ENCODE measurements at places on chromosomes 16 and 17.

DNA sequence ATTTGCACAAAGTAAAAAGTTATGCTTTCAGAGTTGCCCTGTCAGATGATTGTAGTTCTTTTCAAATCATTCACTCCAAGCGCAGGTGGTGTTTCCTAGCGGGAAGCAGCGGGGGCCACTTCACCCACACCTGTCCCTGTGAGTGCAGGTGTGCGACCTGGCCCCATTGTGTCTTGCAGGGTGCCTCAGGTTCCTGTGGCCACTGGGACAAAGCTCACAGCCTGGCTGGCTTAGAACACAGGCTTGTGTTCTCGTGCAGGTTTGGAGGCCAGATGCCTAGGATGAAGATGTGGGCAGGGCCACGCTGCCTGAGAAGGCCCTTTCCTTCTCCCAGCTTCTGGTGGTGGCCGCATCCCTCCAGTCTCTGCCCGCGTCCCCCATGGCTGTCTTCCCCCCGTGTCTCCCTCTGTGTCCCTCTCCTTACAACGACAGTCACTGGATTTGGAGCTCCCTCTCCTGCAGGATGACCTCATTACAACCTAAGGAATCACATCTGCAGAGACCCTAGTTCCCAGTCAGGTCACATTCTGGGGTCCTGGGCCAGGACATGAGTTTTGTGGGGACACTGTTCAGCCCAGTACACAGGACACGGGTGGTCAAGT lies 90.5 kb downstream of the NPIPB11 start:
- no peak for DNase-seq

GRCh38 chr17:7755095-7755890 lies 37.7 kb downstream of the DNAH2 start:
- no peak for DNase-seq

DNA sequence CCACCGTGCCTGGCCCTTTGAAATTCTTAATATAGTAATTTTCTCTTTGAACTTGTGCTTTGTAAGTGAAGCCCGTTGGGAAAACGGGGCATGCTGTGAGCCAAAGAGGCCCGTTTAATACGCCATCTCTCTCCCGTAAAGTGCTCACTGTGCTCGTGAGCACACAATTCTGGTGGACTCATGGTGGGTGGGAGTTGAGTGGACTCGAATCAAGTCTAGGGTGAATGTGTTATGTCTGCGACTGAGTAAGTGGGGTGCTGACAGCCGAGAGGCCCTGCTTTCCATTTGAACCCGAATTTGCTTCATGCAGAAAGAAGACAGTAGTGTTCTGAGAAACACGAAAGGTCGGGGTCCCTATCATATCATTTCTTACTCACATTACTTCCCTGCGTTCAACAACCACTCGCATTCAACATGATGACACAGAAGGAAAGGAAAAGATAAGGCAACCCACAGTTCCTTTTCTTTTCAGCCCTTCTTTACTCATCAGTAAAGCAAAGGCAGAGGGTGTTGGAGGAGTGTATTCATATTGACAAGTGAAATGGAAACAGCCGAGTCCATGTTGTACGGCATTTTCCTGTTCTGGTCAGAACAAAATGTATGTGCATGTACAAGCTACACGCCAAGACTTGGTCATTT lies 4.8 kb upstream of the ATP2A3 start:
- no peak for DNase-seq

- no peak for DNase-seq
Observed at GRCh38 chr16:30121741-30122571, 1.1 kb downstream of the MAPK3 start.

DNA sequence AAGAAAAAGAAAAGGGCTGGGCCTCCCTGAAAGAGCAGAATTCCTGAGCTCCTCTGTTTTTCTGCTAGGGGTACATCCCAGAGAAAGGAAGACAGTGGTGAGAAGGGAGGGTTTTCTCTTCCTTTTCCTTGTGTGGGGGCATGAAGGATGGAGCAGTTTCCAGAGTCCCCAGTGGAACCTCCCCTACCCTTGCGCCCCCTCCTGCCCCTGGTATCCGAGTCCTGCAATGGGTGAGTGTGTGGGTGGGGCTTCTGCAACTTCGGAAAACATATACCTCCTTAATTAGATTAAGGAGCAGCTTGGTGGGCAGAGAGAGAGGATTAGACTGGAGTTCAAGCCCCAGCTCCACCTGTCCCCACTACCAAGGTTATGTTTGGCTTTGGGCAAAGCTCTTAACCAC lies 5.4 kb upstream of the GIP start:
- no peak for DNase-seq

GRCh38 chr17:65163990-65164495 lies 26.9 kb downstream of the RGS9 start:
- no peak for DNase-seq

DNA sequence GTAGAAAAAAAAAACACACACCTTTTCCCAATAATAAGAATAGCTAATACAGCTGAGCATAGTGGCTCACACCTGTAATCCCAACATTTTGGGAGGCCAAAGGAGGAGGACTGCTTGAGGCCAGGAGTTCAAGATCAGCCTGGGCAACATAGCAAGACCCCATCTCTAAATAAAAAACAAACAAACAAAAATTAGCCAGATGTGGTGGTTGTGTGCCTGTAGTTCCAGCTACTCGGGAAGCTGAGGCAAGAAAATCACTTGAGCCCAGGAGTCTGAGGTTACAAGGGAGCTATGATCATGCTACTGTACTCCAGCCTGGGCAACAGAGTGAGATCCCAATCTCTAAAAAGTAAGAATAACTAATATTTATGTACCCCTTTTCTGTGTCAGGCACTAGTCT lies 42.8 kb upstream of the GFOD2 start:
- no peak for DNase-seq

GRCh38 chr17:7836596-7837407 lies 2.8 kb downstream of the KDM6B start:
- DNase-seq: no peak

DNA sequence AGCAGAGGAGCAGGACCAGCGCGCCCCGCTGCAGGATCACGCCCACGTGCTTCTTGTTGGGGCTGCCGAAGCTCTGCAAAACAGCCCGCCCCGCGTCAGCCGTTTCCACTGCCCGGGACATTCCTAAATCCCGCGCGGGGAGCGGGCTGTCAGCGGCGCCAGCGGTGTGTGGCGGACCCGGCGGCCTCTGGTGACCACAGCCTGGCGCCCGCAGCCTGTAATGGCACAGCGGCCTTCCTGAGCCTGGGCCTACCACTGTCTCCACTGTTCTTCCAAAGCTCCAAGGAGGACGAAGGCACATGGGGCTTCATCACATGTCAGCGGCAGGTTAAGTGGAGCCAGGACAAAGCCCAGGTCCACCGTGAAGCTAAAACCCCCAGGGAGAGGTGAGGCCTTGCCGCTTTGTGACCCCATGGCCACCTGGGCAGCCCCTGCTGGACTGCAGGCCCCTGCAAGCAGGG lies 2.5 kb downstream of the SLC47A2 start:
- DNase-seq: no peak

DNA sequence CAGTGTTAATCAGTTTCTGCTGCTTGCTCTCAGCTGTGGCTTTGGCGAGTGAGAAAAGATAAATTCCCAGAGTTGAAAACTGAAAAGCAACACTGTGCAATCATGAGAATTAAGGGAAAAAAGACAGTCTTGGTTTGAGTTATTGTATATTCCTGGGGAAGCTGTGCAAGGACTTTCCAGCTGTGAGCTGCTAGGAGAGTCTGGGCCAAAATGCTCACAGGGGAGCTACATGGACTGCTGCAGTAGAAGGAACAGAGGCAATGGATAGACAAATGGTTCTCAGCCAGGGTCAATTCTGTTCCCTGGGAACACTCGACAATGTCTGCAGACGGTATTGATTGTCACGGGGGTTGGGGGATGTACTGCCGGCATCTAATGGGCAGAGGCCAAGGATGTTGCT lies 102.0 kb upstream of the ADAMTS18 start:
- DNase-seq: no peak

- no peak for DNase-seq
Observed at GRCh38 chr16:52993179-52993578, 59.5 kb downstream of the CHD9NB start.

Measured in activated CD8-positive, alpha-beta memory T cell treated with anti-CD3 and anti-CD28 coated beads for 1 hour (primary cell).